Bronchial epithelial cell (primary cell): ENCODE measurements at places on chromosomes 11 and 22.

- no peak for DNase-seq
These were observed 7.1 kb upstream of the GRAMD4 start for GRCh38 chr22:46612904-46613605.

- peak; percentile 94 for DNase-seq
These were observed 312.0 kb upstream of the NARS2 start for GRCh38 chr11:78886616-78887015.

DNA sequence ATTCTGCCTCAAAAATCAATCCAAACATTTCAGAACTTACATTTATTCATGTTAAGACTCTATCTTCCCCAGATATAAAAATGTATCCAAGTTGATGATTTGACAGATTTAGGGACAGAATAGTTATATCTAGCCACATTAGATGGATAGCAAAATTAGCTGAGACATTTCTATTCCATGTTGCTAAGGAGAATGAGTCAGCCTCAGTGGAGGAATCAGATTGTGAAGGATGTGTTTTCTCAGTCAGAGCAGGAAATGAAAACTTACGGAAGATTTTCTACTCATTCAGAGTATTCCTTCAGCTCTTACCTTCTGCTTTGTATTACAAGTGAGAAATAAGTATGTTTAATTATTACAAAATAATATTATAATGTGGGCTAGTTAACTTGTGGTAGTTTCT is 556.3 kb upstream of the ANO3 start:
- peak; percentile 17 for DNase-seq

DNA sequence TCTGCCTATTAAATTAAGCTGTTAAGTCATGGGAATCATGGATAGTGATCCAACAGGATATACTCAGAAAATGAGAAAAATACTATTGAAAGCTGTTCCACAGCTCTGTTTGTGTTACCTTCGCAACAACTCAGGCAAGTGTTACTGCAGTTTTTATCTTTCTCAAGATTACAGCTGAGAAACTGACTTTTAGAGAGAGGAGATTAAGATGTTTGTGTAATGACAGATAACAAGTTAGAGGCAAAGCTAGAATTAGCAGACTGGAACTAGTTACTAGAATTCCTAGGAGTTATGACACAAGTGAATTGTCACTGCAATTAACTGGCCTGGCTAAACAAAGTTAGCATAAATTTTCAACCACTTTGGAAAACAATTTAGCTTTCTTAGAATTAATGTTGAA is 1.6 kb downstream of the SLN start:
- no peak for DNase-seq

DNA sequence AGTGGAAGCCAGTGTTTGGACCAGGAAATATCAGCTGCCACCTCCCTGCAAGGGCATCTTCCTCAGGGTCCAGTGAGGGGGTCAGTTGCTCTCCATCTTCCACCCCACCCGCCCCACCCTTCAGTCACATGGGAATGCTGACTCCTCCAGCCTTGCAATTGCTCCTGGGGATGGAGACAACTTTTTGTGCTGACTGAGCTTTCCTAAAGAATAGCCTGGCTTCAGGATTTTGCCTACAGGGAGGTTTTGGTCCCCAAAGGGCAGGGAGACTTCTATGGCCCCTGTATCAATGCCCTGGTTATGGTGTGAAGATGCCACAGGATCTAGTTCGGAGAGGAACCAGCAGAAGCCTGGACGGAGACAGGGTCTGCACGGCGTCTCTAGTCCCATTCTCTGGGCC is 124.0 kb upstream of the LMO1 start:
- no peak for DNase-seq
